ENCODE measurements at places on chromosomes 2 and 18.

DNA sequence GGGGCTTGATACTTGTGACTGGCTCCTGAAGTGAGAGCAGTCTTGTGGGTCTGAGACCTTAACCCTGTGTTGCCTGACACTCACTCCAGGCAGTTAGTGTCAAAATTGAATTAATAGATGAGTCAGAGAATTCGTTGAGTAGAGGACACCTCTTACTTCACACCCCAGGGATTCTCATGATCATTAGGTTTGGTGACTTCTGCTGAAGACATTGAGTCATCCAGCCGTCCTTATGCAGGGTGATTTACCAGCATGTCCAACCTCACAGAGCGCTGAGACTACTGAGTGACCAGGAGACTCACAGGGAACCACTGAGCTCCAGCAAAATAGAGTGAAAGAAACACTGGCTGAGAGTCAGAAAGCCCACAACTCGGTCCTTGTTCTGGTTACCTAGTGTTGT, 36.0 kb upstream of the EVA1A start:
- DNase-seq = no peak

DNA sequence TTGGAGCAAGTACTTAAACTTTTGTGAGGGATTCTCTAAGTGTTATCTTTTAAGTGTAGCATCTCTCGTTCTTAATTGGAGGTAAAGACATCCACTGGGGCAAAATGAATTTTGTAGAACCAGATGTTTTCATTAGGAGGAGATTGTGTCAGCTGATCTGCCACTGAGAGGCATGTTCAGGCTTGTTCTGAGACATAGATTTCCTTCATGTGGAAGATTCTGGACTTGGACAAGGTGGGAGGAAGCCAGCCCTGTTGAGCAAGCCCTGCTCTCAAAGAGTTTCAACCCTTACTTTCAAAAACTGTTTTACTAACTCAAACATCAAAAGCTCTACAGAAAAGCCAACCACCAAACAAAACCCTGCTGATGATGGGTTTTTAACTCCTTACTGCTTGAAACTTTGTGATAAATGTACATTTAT, 6.5 kb downstream of the MAP4K4 start:
- DNase-seq = no peak

GRCh38 chr2:23550553-23550952, 165.6 kb downstream of the KLHL29 start:
- DNase-seq = no peak

DNA sequence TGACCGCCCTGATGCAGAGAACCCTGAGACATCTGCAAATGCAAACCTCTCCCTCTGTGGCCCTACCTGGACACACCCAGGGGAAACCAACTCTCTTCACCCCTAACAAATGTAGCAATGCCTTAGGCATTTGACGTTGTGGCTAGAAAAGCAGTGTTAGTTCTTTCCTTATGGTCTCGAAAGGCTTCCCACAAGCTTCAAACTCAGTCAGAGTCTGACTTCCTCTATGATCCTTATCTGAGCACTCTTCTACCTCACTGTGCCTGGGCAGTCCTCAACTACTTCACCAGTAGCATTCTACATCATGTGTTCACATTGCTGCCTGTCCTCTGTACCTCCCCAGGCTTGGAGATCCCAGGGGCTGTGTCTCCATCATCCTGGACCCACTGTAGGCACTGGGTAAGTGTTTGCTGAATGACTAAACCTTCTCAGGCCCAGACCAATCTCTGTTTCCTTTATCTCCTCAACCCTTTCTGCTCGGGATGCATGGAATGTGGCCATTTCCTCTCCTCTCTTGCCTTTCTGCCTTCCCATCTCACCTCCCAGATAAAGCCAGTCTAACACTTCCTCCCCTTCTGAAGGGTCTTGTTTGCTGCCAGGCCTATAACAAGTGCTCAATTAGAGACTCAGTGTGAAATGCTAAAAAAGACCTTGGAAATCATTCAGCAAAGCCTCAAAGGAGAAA, 91.7 kb upstream of the ACAA2 start:
- DNase-seq = no peak

- DNase-seq = no peak
These were observed 22.7 kb downstream of the LDLRAD4 start for GRCh38 chr18:13241083-13241892.

Measured in stimulated activated CD8-positive, alpha-beta memory T cell treated with anti-CD3 and anti-CD28 coated beads, Interleukin-4, amount 100 ng/mL, for 1 hour (primary cell).